ENCODE measurements at places on chromosomes 11 and 22.

DNA sequence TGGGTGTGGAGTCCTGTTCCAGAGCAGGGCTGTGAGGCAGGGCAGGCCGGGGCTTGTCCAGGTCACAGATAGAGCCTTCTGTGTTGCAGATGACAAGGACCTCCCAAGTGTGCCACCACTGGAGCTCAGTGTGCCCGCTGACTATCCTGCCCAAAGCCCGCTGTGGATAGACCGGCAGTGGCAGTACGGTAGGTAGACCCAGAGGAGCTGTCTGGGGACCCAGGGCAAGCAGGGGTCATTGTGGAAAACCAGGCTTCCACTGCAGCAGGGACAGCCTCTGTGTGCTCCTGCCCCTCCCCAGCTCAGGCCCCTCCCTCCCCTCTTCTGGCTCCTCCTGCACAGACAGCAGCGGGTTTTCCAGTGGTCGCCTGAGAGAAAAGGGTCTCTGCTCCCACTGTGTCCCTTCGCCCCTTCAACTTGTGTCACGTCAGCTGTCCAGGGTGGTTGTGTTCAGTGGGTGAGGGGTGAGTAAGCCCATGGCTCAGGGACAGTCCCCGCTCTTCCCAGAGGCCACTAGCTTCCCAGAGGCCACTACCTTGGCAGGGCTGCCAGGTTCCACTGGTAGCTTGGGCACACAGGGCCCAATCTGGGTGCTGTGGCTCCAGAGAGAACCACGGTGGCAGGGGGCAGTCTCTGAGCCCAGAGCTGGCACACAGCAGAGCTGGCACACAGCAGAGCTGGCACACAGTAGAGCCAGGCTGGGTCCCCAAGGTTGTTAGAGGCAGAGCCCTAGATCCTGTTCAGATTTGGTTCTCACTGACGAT lies 78.4 kb downstream of the MED15 start:
- no peak for DNase-seq

DNA sequence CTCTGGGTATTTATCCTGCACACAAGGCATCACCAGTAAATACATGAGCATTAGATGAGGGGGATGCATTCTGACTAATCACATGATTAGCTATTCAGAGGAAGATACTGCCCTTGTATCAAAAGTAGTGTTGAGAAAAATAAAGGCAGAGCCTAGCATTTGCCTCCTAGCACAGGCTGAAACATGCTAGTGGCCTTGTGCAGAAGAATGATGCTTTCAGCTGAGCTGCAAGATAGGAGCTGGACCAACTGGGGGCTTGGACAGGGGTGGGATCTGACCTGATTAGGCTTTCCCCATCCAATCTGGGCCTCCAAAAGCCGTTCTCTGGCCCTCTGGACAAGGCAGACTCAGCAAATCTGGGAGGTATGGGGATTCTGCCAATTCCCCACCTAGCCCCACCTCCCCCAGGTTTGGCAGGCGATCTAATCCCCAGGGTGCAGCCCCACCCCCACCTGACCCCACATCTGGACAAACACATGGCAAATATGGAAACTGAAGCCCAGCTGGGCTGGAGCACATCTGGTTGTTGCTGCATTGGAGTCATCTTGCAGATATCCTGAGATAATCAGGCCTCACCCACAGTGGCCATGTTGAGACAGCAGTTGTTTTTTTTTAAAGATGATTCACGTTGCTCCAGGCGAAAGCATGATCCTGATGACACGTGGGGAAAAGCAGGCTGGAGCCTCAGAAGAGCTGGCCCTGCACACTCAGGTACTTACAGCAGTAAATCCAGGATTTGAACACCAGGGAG lies 4.4 kb upstream of the MISFA start:
- no peak for DNase-seq

GRCh38 chr22:44088976-44089570 lies 65.0 kb downstream of the PARVB start:
- DNase-seq: no peak

- no peak for DNase-seq
Observed at GRCh38 chr22:36893262-36893661, 20.2 kb upstream of the CSF2RB start.

GRCh38 chr22:35839841-35840301 lies 122.2 kb downstream of the APOL5 start:
- no peak for DNase-seq

- DNase-seq: peak; percentile 45
Observed at GRCh38 chr11:46392421-46393230, 1.1 kb upstream of the CHRM4 start.

- no peak for DNase-seq
Observed at GRCh38 chr22:46731246-46732040, 6.6 kb downstream of the CERK start.

DNA sequence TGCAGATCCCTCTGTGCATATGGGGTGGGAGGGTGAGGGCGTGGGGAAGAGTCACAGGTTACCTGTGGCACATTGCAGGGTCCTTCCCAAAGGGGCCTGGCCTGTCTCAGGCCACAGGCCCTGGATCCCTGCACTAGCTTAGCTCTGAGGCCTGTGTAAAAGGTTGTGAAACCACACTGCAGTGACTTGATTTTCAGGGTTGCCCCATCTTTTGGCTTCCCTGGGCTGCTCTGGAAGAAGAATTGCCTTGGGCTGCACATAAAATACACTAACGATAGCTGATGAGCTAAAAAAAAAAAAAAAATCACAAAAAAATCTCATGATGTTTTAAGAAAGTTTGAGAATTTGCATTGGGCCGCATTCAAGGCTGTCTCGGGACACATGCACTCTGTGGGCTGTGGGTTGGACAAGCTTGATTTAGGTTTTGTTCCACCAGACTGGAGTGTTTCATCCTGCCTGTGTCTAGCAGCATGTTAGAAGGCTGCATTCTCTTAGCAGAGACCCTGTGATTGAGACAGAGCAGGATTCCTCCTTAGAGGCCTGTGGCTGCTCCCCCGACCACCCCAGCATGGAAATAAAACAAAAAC lies 35.9 kb upstream of the TREH start:
- DNase-seq: no peak

DNA sequence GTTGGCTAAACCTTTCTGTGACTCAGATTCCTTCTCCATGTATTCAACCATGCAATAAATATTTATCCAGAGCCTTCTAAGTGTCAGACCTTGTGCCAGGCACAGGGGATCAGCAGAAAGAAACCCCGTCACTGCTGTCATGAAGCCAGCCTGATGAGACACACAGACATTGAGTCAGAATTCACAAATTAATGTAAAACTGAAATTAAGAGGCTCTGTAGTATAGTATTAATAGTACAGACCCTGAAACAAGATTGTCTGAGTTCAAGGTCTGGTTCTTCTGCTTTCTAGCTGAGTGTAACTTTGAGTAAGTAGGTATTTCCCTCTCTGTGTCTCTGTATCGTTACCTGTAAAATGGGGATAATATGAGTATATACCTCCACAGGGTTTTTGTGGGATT lies 46.9 kb downstream of the ME3 start:
- DNase-seq: no peak

GRCh38 chr22:30802202-30803166 lies 107.8 kb downstream of the OSBP2 start:
- peak; percentile 21 for DNase-seq

DNA sequence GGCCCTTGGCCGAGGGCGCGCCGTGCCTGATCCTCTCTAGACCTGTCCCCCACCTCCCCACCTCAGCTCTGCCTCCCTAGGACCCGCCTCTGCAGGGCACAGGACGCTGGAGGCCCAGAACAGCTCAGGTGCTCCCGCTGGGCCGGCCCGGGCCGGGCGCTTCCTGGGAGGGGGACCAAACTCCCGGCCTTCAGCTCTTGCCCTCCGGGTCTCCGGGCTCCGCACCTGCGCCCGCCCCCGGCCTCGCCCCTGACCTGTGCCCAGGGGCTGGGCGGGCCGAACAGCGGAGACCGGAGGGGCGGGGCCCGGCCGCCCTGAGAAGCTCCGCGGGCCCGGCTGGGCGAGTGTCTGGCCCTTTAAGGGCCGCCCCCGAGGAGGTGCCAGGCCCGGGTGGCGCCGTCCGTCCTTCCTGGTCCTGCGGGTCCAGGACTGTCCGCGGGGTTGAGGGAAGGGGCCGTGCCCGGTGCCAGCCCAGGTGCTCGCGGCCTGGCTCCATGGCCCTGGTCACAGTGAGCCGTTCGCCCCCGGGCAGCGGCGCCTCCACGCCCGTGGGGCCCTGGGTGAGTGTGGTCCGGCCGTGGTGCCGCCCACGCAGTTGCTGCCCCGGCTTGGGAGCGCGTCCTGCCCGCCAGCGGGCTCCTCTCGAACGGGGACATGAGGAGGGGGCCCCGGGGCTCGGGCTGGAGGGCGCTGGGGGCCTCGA lies at the start of gene SSH3:
SSH3 (plus strand) TSS at position 399 of the 703 bp plus-strand sequence; CDS start at position 495, 96 bp downstream.
- no peak for DNase-seq

DNA sequence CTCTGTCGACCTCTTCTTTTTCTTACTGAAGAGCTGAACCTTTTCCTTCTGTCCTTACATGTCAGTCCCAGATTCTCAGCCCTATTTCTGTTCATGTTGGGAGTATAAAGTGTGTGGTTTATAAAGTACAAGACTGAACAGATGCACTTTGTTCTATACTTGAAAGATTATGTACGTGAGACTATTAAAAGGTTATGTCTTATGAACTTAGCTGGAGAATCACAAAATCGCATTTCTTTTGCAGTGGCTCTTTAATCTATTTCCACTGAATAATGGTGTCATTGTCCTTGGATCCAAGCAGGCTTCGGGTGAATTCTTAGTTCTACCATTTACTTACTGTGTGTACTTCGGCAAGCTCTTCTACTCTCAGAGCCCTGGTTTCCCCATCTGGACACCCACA lies 558.4 kb downstream of the TMEM135 start:
- no peak for DNase-seq

- no peak for DNase-seq
Observed at GRCh38 chr11:43507171-43507570, 148.5 kb downstream of the TTC17 start.

- DNase-seq: no peak
Observed at GRCh38 chr11:86256608-86257007, 12.1 kb downstream of the EED start.

DNA sequence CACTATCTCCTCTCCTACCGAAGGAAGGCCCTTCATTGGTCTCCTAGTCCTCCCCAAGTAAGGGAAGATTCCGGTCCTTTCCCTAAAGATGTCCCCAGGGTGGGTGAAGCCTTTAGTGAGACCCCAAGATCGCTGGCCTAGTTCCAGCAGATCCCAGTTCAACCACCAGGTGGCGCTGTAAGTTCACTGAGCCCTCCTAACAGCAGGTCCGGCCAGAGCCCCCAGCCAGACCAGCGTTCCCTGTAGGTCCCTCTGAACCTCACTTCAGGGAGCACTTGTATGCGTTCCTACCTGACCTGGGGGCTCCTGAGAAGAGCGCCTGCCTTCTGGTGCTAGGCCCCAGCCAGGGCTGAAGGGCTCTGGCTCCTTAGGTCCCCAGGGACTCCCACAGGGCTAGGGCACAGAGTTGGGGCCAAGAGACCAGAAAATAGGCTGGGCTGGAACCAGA lies 38.1 kb downstream of the LMO1 start:
- peak; percentile 43 for DNase-seq

DNA sequence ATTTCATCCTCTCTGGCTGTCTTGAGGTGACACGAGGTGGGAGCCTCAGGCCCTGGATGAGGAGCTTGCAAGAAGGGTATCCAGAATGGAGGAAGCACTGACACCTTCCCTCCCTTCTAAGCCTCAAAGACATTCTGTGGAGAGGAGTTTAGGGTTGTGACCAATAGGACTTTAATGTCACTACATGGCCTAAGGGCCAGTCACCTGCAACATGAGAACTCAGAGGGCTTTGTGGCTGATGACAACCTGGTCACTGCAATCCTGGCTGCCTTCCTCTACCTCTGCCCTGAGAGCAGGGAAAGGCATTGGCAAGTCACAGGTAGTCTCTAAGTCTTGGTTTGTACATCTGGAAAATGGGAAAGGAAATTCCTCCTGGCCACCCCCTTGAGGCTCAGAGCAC lies 33.7 kb downstream of the PISD start:
- no peak for DNase-seq

- no peak for DNase-seq
Observed at GRCh38 chr11:118842369-118842768, 41.3 kb upstream of the CXCR5 start.

DNA sequence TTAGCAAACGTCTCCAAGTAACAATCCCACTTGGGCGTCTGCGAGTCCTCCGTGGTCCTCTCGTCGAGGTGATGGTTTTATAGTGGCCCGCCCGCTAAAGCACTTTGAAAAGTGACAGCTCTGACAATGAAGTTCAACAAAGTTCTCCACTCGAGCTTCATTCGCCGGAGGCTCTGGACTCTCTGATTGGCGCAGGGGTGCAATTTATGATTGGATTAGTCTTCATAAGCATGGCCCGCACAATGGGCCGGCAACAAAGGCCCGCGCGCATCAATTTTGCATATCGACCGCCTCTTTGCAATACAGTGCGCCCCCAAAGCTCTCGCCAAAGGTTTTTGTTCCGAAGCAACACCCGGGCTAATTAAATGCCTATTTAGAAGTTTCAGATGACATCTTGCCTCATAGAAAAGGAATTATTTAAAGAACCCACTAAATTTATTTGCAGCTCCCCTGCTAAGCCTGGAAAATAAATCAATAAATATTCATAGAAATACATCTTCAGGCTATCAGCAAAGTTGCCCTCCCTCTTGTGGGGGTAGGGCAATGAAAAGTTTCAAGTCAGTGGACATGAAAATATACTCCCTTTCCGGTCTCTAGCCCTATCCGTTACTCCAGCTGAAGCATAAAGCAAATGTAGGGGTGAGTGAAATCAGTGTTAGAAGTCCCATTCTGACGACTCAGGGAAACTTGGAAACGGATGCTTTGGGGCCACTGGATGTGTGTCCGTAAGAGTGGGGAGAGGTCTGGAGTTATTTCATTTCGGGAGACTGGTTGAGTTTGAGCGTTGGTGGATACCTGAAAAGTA lies at the start of gene DBX1:
DBX1 (minus strand) TSS at position 51 of the 805 bp plus-strand sequence. CDS start 151 bp downstream, outside the sequence.
- DNase-seq: no peak

GRCh38 chr11:61369372-61370348 lies 7.5 kb downstream of the TMEM138 start:
- DNase-seq: no peak

GRCh38 chr11:35214792-35215193 lies 75.8 kb downstream of the CD44 start:
- peak; percentile 48 for DNase-seq

DNA sequence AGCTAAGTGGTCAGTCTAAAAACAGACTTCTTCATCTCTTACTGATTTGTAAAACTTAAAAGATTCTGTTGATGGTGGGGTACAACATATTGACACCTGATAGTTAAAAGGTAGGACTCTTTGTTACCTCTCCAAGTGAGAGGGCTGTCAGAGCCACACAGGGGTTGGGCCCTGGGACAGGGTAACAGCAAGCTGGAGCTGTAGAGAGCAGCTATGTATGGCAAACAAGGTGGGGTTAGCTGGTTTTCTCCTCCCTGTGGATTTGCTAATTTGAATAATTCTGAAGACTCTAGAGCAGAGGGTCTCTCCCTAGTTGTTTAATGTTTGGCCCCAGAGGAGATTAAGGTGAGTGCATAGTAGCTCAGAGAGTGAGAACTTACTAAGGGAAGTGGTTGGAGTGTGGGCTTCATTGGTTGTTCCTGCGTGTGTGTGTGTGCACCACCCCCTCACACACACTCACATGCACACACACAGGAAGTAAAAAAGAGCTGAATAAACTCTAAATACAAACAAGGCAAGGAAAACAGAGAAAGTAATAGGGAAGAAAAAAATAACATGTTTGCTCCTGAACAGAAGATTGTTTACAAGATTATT lies 9.2 kb upstream of the GAS2 start:
- DNase-seq: no peak
